ENCODE measurements at places on chromosomes 12 and 14.

- DNase-seq, result no peak
These were observed 18.2 kb upstream of the STRAP start for GRCh38 chr12:15863984-15864383.

- no peak for DNase-seq
These were observed 113.6 kb upstream of the EEA1 start for GRCh38 chr12:93042684-93043083.

DNA sequence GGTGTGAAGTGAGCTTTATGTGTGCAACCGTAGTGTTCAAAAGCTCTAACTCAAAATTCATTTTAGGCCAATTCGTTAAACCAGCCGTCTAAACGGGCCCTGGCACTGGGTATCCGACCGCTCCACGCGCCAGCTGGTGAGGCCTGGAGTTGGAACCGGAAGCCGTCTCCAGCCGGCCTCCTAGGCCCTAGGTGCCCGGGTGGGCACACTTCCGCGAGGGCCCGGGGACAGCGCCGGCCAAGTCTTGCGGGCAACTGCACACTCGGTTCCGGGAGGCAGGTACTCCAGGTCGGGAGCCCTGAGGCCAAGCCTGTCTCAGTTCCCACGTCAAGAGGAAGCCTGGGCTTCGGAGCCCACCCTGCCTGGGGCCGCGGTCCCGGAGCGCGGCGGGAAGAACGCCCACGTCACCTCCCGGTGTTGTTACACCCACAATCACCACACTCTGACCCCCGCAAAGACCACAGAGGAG lies 16.2 kb downstream of the OTX2 start:
- no peak for DNase-seq

DNA sequence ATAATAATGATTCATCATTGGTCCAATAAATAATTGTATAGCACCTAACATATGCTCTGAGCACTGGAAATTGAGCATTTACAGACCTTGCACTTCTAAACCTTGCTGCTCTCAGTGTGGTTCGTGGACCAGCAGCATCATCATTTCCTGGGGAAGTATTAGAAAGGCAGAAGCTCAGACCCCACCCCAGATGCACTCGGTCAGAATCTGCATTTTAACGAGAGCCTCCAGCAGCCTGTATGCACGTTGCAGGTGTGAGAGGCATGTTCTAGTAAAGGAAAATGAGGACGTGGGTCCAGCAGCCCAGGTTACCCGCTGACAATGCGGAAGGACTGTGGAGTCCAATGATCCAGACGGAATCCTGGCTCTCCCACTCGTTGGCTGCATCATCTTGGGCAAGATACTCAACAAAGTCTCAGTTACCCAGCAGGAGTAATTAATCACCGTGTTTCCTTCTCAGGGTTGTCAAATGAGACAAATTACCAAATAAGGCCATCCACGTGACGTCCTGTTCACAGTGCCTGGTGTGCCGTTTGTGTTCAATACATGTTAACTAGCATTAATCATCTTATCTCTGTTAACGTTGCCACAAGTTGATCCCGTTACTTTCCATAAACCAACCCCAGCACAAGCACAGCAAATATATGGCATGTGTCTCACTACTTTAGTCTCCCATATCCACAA lies 49.2 kb upstream of the CCND2 start:
- DNase-seq, result no peak

DNA sequence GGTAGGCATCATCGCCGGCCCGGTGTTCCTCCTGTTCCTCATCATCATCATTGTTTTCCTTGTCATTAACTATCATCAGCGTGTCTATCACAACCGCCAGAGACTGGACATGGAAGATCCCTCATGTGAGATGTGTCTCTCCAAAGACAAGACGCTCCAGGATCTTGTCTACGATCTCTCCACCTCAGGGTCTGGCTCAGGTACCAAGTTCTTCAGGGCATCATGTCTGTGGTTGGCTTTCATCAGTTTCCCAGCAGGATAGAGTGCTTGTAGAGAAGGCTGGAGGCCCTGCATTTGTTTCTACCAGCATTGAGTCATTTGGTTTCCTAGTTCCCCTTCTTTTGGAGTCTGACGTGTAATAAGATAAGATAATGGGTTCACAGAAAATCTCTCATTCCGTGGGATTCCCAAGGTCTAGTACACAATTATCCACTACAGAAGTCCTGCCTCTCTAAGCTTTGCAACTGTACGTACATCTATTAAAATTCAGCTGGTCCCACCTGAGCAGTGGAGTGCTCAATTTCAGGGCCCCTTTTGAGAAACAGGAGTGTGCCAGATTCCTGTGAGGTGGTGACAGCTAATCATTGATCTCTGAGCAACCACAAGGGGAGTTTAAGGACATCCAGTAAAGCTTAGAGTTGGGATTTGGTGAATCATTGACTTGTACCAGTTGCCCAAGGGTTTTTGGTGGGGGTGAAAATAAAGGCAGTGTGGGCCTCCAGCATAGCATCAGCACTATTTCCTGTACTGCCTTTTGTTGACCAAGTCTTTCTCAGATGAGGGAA lies 25.1 kb downstream of the ACVR1B start:
- DNase-seq, result no peak

DNA sequence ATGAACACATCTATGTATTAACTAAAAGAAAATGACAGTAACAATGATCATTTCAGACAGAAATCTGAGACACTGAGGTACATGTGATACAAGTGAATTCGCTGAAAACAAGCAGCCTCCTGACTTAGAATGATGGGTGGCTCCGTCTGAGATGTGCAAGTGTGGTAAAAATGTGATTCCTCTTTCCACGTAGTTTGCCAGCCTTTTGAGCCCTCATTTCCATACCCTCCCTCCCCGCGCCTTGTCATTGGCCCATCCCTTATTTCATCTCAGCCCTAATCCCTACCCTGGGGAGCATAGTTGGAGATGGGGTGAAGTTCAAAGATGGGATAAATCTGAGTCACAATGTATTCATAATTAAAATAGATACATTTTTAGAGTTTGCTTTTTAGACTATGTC lies 107.8 kb downstream of the BMP4 start:
- DNase-seq, result no peak

DNA sequence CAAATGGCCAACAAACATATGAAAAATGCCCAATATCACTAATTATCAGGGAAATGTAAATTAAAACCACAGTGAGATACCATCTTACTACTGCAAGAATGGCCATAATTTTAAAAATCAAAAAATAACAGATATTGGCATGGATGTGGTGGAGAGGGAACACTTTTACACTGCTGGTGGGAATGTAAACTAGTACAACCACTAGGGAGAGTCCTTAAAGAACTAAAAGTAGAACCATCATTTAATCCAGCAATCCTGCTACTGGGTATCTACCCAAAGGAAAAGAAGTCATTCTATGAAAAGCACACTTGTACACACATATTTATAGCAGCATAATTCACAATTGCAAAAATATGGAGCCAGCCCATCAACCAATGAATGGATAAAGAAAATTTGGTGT lies 459.7 kb downstream of the GXYLT1 start:
- no peak for DNase-seq

DNA sequence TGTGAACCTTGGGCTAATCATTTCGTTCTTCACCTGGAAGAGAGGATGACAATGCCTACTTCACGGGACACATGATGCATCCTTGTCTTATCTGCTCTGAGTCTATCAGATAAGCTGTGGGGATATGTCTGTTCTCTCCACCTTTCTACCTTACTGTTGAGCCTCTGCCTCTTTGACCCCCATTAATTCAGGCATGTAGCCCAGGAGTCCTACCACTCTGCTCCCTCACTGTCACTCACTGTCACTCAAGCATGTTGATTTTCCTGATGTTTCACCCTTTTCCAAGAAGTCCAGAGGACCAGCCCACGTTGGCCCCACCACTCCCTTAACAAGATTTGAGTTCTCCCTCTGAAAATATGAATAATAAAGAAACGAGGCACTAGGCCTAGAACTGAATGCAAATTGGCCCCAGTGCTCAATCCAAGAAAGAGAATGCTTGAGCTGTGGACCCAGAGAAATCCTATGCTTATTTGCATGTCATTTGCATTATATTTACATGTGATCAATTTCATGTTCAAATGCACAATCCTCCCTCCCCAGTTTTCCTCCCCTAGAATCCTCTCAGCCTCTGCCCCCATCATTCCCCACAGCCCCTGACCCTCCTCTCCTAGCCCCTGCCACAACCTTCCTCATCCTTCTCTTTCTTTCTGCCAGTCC lies 6.4 kb upstream of the SMUG1 start:
- no peak for DNase-seq

- DNase-seq, result no peak
These were observed 5.2 kb upstream of the CNPY2 start for GRCh38 chr12:56321027-56321426.

DNA sequence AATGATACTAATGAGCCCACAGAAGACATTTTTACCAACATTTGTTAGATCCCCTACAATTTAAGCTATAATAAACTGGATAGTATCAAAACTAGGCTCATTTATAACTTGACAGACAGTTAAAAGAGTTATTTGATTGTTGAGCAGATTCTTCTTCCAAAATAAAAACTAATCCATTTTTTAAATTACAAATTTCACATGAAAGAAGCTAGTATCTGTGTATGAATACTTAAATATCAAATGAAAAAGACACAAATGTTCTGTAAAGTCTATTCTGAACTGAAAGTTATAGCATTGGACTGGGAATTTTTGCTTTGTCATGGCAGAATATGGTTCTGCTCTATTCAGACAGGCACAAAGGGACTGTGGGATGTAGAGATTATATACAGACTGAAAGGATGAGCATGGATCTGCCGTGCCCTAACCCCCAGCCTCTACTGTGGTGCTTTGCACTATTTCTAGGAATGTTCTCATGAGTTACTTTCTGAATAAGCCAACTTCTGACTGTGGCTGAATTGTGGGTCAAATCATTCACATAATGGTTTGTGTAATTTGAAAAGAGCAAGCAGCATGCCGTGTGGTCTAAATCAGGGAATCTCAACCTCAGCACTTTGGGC lies 352.7 kb downstream of the KCNH5 start:
- no peak for DNase-seq

DNA sequence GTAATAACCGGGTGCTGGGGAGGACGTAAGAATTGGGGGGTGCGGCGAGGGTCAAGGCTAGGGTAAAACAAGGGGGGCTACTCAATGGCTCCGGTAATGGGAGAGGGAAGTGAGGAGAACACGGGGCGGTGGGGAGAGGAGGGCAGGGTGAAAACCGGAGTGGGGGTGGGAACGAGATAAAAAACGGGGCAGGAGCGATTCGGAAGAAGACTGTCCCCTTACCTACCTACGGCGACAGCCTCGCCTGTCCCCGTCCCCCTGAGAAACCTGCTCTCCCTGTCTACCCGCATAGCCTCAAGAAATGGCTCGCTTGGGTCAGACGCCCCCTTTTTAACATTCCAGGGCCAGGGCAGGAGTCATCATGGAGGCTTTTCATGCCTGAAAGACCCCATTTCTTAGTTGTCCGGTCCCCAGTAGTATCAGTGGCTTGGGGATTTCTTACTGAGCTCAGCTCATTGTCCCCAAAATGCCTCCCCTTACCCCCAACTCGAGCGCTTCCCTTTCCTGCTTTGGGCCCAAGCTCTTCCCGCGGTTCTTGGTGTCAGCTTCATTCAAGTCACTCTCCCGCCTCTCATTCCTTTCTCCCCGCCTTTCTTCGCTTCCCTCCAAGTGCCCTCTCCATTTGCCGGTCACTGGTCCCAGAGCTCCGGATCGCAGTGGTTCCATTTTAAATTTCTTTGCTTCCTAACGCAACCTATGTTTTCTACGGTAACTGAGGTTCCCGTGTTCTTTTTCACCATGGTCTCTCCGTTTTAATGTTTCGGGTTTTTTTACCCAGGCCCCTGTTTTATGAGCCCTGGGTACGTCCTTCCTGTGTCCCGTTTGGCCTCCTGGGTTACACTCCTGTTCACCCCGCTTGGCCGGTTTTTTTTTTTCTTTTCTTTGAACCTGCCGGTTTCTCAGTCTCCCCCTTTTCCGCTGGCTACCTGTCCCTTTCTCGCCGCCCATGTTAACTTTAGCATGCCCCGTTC lies 1.2 kb upstream of the WSB2 start:
- DNase-seq, result no peak

GRCh38 chr12:54394281-54394719 lies 9.8 kb upstream of the ZNF385A start:
- DNase-seq, result no peak

GRCh38 chr12:78759367-78759766 lies 105.2 kb upstream of the SYT1 start:
- DNase-seq, result no peak

DNA sequence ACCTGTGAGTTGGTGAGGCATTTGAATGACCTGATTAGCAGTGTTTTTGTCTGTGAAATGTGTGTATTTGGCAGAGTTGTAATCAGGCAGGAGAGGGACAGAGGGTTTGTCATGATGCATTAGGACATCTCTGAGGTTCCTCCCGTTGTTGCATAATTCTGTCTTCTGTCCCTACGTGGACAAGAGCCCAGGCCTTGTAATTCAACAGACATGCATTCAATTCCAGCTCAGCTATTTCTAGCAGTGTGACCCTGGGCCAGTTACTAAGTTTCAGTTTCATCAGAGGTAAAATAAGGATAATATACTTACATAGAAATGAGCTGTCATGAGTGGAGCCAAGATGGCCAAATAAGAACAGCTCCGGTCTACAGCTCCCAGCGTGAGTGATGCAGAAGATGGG lies 208.6 kb downstream of the SLC38A4 start:
- DNase-seq, result no peak

- DNase-seq, result no peak
These were observed 7.6 kb downstream of the ADCY4 start for GRCh38 chr14:24327303-24327702.

GRCh38 chr12:56839915-56840325 lies 76.8 kb downstream of the HSD17B6 start:
- no peak for DNase-seq

DNA sequence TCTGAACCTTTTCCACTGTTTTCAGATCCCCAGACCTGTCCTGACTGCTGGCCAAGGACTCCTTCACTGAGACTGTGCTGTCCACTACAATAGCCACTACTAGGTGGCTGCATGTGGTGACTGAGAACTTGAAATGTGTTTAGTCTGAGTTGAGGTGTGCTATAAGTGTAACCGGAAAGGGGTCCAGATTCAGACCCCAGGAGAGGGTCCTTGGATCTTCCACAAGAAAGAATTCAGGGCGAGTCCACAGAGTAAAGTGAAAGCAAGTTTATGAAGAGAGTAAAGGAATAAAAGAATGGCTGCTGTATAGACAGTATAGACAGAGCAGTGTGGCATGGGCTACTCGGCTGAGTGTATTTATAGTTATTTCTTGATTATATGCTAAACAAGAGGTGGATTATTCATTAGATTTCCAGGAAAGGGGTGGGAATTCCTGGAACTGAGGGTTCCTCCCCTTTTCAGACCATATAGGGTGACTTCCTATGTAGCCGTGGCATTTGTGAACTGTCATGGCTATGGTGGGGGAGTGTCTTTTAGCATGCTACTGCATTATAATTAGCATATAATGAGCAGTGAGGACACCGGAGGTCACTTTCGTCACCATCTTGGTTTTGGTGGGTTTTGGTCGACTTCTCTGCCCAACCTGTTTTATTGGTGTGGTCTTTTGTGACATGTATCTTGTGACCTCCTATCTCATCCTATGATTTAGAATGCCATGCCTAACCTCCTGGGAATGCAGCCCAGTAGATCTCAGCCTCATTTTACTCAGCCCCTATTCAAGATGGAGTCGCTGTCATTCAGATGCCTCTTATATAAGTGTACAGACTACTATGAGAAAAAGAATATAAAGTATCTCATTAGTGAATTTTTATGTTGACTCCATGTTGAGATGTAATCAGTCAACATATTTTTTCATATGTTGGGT lies 70.0 kb upstream of the SRSF5 start:
- no peak for DNase-seq

GRCh38 chr12:19428246-19428645 lies 11.0 kb upstream of the AEBP2 start:
- no peak for DNase-seq

Measured in T-helper 17 cell (primary cell).